ENCODE measurements at places on chromosomes 6 and 20.

DNA sequence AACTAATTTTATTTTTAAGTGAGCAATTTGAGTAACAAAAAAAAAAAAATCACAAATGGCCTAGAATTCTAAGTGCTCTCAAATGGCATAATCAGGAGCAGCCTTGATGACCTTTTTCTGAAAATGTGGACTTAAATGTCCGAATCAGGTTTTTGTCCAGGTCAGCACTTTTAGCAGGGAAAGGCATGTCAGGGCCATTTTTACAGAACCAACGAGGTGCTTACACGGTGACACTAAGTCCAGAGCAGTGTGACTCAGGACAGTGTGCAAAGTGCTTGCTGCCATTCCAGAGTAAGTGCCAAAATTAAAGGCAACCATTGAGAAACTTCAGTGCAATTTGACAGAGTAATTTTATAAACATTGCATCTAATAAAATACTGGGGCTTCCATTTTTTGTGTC is 127.8 kb downstream of the KIF16B start:
- DNase-seq, result no peak

- no peak for DNase-seq
These were observed 39.6 kb downstream of the ADAT2 start for GRCh38 chr6:143410859-143411270.

DNA sequence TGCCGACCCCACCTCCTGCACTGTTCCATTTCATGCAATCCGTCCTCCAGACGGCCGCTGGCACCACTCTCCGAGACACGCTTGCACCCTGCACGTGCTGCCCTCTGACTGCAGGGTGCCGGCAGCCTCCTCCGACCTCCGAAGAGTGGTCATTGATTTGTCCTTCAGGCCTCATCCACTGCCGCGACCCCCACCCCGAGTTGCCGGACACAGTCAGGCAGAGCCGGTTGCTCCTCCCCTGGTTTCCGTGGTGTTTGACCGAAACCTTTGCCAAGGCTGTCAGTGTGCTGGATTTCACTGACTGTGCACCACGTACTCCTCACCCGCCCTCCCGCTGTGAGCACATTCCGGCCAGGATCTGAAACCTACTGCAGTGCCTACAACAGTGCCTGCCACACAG is 156.4 kb upstream of the PDE10A start:
- no peak for DNase-seq

DNA sequence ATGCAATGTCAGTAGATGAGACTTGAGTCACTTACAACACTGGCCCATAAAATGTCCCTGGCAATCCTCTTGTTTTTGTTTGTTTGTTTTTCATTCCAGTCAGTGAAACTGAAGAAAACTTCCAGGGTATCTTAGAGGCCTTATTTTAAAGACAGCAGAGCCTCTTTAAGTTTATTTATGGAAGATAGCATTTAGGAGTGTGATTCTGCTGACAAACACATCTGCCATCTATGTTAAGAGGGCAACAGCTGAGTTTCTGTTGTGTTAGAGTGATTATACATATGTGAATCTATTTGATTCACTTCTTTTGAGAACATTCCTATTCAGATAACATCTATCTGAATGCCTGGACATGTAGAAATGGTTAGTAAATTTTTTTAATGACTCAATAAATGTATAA is 812.6 kb downstream of the TENT5A start:
- DNase-seq, result no peak

GRCh38 chr6:43144879-43145278 is 26.2 kb upstream of the SRF start:
- no peak for DNase-seq

GRCh38 chr6:164744301-164744700 is 565.1 kb downstream of the C6orf118 start:
- no peak for DNase-seq

GRCh38 chr6:52995913-52996645 is 995 bp upstream of the GSTA4 start:
- peak; percentile 11 for DNase-seq

- DNase-seq, result no peak
These were observed 186.7 kb downstream of the NKAIN2 start for GRCh38 chr6:123990376-123990775.

GRCh38 chr6:149249370-149250357 is 67.8 kb upstream of the TAB2 start:
- DNase-seq, result no peak

DNA sequence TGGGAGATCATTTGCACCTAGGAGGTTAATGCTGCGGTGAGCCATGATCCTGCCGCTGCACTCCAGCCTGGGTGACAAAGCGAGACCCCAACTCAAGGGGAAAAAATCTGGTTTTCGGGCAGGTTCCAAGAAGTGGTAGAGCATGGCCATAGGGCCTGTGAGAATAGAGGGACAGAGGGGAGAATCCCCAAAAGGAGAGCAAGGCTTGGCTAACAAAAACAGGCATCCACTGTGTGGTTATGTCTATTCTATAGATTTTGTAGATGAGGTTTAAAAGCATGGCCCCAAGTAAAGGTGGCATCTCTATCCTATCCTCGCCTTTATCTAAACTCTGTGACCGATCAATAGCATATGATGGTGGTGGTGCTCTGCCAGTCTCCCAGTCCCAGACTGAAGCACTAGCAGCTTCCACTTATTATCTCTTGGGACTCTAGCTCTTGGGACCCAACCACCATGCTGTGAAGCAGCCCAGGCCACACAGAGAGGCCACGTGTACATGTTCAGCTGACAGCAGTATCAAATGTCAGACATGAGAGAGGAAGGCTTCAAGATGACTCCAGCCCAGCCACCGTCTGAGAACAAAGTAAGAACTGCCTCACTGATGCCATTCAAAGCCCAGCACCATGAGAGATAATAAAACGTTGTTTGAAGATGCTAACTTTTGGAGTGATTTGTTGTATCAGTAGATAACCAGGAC is 27.7 kb downstream of the EIF2S2 start:
- DNase-seq, result no peak

DNA sequence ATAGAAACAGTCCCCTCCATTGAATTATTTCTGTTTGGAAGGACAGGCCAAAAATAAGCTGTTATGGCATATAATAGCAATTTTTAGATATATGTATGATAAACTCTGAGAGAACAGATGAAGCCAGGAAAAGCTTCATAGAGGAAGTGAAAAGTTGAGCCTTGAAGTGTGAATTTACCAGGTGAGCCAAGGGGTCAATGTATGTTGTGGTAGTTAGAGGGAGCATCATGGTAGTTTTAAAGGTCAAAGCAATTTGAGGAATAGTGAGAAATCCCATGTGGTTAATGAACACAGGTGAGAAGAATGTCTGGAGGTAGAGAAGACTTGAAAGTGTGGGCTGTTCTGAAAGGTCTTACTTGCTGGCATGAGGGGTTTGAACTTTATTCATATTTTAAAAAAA is 47.0 kb downstream of the COL19A1 start:
- DNase-seq, result no peak

GRCh38 chr6:161917645-161918044 is 643.8 kb upstream of the AGPAT4 start:
- DNase-seq, result no peak

DNA sequence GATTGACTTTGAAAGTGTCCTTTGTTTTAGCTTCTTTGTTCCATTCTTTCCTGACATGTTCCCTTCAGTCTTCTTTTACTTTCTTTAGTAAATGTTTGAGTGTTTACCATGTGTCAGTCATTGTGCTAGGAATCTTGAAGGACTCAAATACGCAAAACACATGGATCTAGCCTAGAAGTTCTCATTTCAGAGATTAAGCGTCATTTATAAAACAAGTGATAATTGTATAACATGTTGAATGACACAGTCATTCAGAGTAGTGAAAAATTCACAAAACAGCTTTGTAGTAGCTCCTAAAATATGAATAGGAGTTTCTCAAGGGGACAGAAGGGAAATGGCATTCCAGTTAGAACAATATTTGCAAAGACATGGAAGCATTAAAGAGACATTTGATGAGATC is 66.9 kb downstream of the MACROD2 start:
- no peak for DNase-seq

GRCh38 chr6:14837435-14837834 is 408.4 kb upstream of the JARID2 start:
- DNase-seq, result no peak

GRCh38 chr6:83341765-83342164 is 89.1 kb downstream of the ME1 start:
- DNase-seq, result no peak

- DNase-seq, result no peak
These were observed 54.3 kb upstream of the SLC2A12 start for GRCh38 chr6:134106702-134107101.

DNA sequence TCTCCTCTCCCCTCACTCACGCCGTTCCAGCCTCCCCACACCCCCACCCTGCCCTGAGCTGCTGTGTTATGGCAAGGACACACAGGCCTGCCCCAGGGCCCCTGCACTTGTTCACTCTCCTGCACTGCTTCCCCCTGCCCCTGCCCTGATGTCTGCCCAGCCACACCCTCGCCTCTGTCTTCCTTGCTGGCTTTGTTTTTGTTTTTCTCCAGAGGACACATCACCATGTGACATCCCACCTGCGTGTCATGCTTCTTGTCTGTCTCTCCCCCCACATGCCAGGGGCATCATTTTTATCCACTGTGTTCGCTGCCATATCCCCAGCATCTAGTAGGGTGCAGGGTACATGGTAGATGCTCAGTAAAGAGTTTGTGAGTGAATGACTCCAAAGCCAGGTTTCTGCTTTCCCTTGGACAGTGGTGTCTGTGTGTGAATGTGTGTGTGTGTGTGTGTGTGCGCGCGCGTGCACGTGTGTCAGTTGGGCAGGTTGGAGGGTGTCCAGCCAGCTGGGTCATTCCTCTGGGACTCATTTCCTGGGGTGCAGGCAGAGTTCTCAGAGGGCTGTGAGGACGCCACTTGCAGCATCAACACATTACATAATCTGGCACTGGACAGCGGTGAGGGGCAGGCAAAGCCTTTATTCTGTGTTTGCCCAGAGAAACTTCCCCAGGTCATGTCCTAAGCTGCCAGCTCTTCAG is 60.6 kb downstream of the STK35 start:
- DNase-seq, result no peak

GRCh38 chr6:117491916-117492315 is 9.4 kb downstream of the DCBLD1 start:
- DNase-seq, result no peak
